ENCODE measurements at places on chromosomes 11 and 22. TPM values are rescaled to one million over a fixed set of nuclear protein-coding genes. Genes with fewer than 3 reads are reported as not detected.

The CSNK2A3 gene
- total RNA-seq: 0.57 TPM

The ACRV1 gene
- total RNA-seq: not detected

The HEPHL1 gene
- total RNA-seq: not detected

GRCh38 chr11:11427140-11427539 is 74.1 kb upstream of the CSNK2A3 start:
- no peaks in the 10 kb centered on the region for H3K4me1 ChIP-seq
- no peak for DNase-seq
- H3K36me3 ChIP-seq: no peaks in the 10 kb centered on the region
- H3K27me3 ChIP-seq: no peaks in the 10 kb centered on the region
- no peak overlapping the region for H3K27ac ChIP-seq

- H3K27me3 ChIP-seq: no peaks in the 10 kb centered on the region
- no peak overlapping the region for H3K4me3 ChIP-seq
- H3K4me1 ChIP-seq: peaks cover 3% of the 10 kb centered on the region
- DNase-seq: no peak
These were observed 95.0 kb downstream of the PDHX start for GRCh38 chr11:35011389-35011788.

- no peak overlapping the region for H3K4me3 ChIP-seq
- H3K4me1 ChIP-seq: no peaks in the 10 kb centered on the region
- H3K36me3 ChIP-seq: no peaks in the 10 kb centered on the region
- no peak overlapping the region for H3K27ac ChIP-seq
These were observed 186.4 kb downstream of the BLID start for GRCh38 chr11:121929581-121929980.

DNA sequence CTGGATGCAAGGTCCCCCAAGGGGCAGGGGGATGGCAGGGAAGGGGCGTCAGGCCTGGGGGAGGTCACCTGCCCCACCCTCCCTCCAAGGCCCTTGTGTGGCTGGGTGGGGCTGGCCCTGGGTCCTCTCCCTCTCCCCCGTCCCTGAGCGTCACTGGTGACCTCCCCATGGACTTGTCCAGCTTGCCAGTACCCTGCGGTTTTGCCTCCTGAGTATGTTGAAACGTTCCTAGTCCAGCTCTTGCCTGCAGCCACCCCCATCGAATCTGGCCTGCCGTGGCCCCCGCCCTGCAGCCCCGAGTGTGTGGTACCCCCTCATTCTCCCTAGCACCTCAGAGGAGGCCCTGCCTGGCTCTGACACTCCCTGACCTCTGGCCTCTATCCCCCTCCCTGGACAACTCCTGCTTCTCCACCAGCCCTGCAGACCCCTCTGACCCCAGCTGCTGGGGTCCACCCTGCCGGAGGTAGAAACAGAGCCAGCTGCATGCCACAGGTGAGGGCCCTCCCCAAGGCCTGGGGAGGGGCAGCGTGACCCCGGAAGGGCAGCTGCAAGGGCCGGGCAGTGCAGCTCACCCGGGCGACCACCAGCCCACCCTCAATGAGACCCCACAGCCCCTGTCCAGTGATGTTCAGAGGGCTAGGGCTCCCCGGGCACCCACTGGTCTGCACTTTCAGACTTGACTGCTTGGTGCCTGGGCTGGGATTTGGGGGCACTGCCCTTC is 4.1 kb upstream of the MUC6 start:
- no peaks in the 10 kb centered on the region for H3K4me1 ChIP-seq
- H3K27me3 ChIP-seq: no peaks in the 10 kb centered on the region
- no peak for DNase-seq
- no peak overlapping the region for H3K27ac ChIP-seq

DNA sequence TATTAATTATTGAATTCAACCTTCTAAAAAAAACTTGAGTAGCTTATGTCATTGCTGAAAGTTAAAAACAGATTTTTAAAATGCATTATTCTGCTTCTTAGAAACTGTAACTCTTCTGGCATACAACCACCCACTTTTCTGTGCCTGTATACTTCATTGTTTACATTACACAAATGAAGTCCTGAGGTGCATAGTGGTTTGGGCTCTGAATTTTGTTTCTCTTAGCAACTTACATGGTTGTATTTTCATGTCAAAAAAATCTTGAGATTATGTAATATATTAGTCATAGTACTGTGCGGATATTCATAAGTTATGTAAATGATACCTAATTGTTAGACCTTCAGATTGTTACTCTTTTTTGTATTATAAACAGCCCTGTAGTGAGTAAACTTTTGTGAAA is 12.2 kb downstream of the SC5D start:
- H3K4me3 ChIP-seq: no peak overlapping the region
- peaks cover 6% of the 10 kb centered on the region for H3K36me3 ChIP-seq
- no peaks in the 10 kb centered on the region for H3K4me1 ChIP-seq
- no peak for DNase-seq
- H3K27ac ChIP-seq: no peak overlapping the region
